ENCODE measurements at places on chromosomes 2 and 18.

DNA sequence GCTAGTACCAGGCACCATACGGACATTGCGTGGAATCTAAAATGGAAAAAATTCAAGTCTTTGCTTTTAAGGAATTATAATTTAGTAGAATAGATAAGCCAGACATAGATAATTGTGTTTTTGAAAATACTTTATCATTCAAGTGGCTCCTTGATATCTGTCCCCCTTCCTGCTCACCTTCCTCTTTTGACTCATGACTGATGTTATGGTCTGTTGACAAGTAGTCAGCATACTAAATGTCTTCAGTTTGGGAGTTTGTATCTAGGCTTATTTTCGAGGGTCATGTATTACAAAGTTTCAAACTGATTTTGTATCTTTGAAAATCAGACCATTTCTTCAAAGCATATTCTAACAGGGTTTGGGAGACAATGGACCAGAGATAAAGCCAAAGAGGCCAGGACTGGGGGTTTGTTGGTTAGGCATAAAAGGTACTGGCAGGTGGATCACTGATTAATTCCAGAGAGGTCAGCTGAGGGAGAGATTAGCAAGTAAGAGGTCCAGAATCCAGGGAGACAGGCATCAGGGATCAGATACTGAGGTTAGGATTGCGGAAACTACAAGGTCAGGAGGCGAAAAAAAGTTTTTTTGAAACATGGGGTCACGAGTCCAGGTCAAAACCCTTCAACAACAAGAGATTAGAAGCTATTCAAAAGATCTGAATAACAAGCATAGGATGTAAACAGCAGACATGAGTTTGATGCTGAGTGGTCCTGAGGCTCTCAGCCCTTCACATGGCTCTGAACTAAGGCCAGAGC is 31.5 kb upstream of the KLHL14 start:
- DNase-seq, result no peak

DNA sequence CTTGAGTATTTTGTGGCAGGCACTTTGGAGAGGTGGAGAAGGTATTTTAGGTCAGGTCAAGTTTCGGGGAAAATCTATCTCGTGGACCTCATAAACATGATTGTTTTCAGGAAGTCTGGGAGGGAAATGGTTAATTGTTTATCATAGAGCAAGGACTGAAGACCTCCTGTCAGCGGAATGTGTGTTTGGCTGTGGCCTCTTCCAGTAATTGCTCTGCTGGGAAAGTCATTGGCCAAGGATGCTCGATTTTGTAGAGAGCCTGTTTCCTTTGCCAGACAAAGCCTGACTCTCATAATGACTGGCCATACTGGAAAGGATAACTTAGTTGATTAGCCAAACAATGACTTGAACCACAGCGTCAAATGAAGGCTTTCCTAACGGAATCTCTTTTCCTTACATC is 30.0 kb downstream of the IL1R2 start:
- DNase-seq, result no peak

- no peak for DNase-seq
Observed at GRCh38 chr2:101717071-101717845, 19.8 kb downstream of the MAP4K4 start.

DNA sequence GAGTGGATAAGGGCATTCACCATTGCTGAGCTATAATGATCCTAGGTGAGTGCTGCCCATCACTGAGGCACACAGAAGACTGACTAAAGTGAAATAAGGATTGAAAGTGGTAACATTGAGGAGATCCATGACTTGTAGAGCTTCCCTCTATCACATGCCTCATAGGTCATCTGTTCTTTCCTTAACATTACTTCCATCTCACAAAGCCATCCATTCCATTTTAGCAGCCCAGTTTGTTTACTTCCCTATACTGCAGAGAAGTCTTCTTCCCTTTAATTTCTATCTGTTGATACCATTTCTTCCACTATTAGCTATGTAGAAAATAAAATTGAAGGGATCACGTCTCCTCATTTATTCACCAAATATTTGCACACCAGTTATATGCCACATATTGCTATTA is 32.1 kb downstream of the ME2 start:
- no peak for DNase-seq

- DNase-seq, result no peak
Observed at GRCh38 chr2:46260305-46260704, 36.9 kb upstream of the EPAS1 start.

- DNase-seq, result no peak
Observed at GRCh38 chr2:95382686-95383634, 19.5 kb upstream of the FAHD2A start.

GRCh38 chr2:106990297-106990696 is 104.3 kb upstream of the ST6GAL2 start:
- DNase-seq, result no peak
